ENCODE measurements at places on chromosomes 7 and 10.

DNA sequence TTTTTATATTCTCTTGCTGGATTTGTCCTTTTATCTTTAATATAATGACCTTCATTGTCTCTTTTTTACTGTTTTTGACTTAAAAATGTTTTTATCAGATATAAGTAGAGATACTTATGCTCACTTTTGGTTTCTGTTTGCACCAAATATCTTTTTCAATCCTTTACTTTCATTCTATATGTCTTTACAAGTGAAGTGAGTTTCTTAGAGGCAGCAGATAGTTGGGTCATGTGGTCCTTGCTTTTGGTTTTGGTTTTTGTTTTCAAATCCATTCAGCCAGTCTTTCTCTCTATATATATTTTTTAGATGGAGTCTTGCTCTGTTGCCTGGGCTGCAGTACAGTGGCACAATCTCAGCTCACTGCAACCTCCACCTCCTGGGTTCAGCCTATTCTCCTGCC is 932.4 kb upstream of the LRRTM3 start:
- DNase-seq, result no peak

GRCh38 chr7:148083448-148083847 is 507.1 kb upstream of the C7orf33 start:
- no peak for DNase-seq

GRCh38 chr7:5393748-5394147 is 29.9 kb downstream of the TNRC18 start:
- no peak for DNase-seq

DNA sequence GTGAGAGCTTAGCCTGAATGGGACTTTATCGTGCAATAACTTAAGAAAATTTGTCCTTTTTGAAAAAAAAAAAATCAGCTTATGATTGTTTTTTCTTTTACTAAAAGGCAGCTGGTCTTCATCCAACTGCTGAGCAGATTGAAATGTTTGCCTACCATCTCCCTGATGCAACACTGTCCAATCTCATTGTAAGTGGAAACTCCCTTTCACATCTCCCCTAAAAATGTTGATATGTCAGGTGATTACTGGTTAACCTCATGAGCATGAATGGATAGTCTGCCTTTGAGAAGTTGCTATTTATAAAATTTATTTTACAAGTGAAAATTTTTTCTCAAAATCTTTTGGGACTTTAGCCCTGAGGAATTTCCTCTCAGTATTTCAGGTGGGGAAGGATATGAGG is 17.8 kb upstream of the HKDC1 start:
- DNase-seq, result no peak

GRCh38 chr7:33716581-33717477 is 188.5 kb upstream of the BMPER start:
- peak; percentile 87 for DNase-seq

DNA sequence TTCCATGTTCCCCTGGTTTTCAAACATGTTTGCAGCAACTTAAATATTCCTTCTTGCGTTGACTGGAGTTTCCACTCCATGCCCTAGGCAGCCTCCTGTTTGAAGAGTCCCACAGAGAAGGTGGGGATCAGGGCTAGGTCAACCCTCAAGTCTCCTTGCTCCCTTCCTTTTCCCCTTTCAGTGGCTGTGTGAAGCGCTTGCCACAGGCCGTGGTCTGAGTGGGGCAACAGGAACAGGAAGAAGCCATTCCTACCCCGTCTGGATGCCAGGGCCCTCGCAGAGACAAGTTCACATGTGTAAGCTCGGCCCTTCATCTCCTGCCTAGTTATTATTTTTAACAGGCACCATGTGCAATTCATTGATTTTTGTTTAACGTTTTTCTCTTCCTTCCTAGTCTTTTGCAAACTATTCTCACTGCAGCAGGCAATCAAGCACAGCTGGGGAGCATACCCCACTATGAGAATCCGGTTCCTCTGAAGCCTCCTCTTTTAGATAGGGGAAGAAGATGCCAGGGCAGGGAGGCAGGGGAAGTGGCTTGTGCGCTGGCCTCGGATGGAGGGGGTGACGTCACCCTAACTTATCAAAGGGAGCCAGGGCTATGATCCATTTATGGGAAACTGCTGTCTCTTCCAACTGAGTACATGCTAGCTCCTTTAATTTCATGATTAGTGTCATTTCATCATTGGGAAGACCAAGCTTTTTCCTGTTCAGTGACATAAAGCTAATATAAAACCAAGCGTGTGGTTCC is 64.2 kb downstream of the PRLHR start:
- DNase-seq, result no peak

GRCh38 chr7:6160191-6160623 is 112.2 kb downstream of the CYTH3 start:
- DNase-seq, result peak; percentile 42

DNA sequence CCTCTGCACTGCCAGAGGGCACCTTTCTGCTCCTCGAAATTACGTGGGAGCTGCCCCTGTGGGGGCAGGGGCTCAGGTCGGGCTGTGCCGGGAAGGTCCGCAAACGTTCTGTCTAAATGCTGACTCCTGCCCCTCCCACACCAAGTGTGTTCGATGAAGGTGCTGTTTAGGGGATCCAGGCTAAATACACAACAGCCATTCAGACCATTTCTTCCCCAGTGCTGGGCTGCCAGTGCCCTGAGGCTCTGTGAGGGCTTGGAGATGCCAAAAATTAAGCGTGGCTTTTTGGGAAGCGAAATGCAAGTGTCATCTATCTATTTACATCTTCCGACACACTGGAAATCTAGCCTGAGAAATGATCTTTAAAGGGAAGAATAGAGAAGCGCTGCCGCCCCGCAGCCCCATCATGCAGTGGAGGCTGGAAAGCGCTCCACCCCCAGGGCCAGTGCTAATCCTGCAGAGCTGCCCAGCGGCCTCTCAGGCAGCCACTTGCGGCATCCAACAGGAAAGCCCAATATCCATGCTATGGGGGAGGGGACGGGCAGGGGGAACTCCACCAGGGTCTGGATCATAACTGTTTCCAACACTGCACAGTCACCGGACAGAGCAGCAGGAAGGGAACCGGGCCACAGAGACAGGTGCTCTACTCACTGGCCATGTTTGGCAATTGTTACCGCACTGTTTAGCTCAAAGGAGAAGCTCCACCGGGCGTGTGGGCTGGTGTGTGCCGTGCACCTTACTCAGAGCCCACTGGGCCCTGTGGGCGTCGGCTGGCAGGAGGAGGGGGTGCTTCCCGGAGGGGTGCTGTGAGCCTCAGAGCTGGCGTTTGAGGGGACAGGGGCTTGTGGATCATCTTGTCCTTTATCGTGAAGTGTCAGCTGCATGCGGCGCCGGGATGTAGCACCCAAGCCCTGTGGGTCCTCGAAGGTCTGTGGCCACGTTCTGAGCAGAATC is 205.5 kb downstream of the DNAJB6 start:
- no peak for DNase-seq

DNA sequence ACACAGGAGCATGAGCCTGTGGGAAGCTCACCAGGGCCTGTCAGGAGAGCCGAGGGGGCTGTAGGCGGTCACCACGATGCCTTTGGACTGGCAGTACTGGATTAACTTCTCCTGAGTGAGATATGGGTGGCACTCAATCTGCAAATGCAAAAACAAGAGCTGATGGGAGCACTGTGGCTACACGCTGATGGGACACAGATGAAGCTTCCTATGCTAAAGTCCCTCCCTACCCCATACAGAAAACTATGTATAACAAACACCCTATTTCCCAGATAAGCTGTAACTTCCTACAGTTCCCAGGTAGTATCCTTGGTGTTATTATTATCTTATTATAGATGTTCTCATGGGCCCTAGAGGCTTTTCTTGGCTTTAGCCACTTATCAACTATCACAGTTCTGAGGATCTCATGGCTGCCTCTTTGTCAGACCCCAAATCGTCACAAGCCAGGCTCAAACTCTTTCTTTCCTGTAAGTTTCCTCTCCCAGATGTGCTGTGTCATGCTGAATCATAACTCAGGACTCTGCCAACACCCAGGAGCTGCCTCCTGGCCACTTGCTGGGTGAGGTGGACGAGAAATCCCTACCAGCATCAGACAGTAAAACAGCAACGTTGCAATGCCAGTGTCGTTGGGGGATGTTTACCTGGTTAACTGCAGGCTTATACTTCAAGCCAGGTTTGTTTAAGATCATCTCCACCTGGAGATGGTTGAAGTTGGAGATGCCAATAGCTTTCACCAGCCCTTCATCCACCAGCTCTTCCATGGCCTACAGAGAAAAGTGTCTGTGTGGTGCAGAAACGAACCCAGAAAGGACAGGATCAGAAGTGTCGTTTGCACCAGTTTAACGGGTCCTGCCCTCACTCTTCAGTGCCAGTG is 10.3 kb downstream of the AKR1B1 start:
- DNase-seq, result peak; percentile 65

GRCh38 chr7:22921386-22922086 is 92.4 kb downstream of the HYCC1 start:
- no peak for DNase-seq

DNA sequence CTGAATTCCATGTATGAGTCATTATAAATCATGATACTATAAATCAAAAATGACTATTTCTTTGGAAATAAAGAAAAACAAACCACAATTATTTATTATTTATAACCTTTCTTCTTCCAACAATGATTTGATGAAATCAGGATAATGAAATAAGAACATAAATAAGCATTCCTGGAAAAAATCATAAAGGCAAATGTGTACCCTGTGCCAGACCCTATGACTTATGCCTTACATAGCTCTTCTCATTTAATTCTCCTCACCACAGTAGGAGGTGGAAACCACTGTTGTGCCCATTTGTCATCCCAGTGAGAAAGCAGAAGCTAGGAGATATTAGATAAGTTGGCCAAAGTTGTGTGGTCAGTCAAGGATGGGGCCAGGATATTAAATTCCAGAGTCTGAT is 255.1 kb downstream of the DOCK4 start:
- DNase-seq, result no peak

Data from trophoblast cell (in vitro differentiated cells and primary cell).